ENCODE measurements at places on chromosomes 11 and 22. TPM values are rescaled to one million over a fixed set of nuclear protein-coding genes. Genes with fewer than 3 reads are reported as not detected.

Gene OR8G5
- not detected for total RNA-seq

Gene RCN1
- total RNA-seq = 13.2 TPM

Gene ROBO4
- not detected for total RNA-seq

Gene TCN2
- 0.65 TPM for total RNA-seq

Gene GLYATL1
- total RNA-seq = not detected

Measured in T-helper 17 cell (primary cell).